ENCODE measurements at places on chromosomes 16 and 17.

GRCh38 chr17:8875436-8875835 lies 8.0 kb upstream of the PIK3R6 start:
- DNase-seq = no peak

GRCh38 chr16:85605051-85605911 lies 7.8 kb upstream of the GSE1 start:
- no peak for DNase-seq

- no peak for DNase-seq
Observed at GRCh38 chr17:9645851-9646545, 681 bp downstream of the USP43 start.

DNA sequence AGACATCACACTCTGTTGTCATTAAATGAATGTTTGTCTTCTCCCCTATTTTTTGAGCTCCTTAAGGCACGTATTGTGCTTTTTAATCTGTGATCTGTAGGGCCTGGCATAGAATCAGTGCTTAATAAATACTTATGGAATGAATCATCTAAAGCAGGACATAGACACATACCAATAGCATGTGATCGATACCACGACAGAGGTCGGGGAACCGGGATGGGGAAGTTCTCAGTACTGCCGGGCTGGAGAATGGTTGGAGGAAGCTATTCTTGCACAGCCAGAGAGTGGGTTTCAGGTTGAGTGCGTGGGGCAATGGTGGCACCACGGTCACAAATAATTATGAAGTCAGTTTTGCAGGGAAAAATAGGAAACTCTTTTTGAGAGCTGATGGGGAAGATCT lies 26.8 kb downstream of the NLRP1 start:
- DNase-seq = no peak

- no peak for DNase-seq
Observed at GRCh38 chr17:76534831-76535732, 2.4 kb downstream of the CYGB start.

- no peak for DNase-seq
Observed at GRCh38 chr17:45227101-45227925, 5.6 kb downstream of the FMNL1 start.

DNA sequence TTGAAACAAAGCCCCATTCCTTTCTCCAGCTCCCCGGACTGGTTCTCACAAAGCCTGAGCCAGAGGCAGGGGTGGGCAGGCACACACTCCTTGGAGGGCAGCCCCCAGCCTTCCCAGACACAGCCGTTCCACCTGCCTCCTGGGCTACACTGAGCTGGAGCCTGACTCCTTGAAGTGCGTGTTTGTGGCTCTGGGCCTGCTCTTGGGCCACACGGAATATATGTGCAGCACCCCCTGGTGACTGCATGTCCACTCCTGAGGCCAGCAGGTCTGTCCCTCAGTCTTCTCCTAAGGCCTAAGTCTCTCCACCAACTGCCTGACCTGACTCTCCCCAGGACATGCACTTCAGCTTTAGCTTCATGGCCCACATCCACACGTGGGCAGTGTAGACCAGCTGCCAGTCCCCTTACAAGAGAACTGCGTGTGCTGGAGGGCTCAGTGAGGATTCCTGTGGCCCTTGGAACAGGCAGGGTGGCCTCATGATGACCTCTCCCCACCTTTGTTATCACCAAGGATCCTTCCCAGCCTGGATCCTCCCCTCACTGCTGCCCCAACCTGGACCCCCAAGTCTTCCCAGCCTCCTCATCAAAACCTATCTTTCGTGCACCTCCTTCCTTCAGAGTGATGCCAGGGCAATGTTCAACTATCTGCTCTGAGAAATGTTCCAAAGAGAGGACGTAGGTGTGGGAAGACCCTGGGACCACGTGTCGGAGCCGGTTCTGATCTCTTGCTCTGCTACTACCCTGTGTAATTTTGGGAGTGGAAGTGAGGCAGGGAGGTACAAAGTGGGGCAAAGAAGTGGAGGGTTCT lies 12.4 kb upstream of the SLC6A2 start:
- no peak for DNase-seq

- no peak for DNase-seq
Observed at GRCh38 chr17:43456661-43457361, 27.0 kb upstream of the DHX8 start.

- DNase-seq = no peak
Observed at GRCh38 chr17:50365165-50365564, 7.8 kb downstream of the MRPL27 start.

DNA sequence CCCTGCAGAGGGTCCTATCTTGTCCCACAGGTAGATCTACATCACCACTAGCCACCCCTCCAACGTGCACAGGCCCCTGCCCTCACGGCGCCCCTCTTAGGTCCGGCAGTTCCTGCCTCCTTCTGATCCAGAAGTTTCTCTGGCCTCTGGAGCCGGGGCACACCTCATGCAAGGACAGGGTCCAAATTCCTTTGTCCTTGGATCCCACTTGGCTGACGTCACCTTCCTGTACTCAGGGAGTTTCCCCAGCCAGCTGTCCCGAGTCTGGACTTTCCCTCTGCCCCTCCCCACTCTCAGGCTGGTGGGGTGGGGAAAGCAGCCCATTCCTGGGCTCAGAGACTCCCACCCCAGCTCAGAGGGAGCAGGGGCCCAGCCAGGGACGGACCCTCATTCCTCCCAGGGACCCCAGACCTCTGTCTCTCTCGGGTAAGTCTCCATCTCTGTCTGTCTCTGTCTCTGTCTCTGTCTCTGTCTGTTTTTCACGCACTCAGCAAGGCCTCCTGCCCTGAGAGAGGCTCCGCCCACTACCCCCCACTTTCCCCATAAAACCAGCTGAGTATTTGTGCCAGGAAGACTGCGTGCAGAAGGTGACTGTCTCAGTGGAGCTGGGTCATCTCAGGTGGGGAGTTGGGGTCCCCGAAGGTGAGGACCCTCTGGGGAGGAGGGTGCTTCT lies at the start of gene IL32:
Gene IL32 (plus strand): TSS at position 572 of the 673 bp plus-strand sequence. CDS start 172 bp downstream, outside the sequence.
- DNase-seq = no peak

- no peak for DNase-seq
Observed at GRCh38 chr16:496097-496886, 31.2 kb upstream of the CAPN15 start.

DNA sequence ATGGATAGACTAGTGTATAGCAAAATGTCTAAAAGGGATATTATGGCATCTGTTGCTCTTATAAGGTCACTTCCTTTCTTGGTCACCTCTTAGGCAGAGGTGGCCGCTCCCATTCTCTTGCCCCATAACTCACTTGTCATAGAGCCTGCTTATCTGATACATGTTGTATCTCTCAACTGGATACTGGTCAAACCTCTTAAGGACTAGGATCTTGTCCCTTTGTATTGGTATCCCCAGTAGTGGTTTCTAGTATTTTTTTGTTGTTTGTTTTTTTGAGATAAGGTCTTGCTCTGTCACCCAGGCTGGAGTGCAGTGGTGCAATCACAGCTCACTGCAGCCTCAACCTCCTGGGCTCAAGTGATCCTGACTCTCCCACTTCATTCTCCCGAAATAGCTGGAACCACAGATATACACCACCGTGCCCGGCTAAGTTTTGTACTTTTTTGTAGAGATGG lies 27.0 kb downstream of the ZSWIM7 start:
- DNase-seq = no peak

- no peak for DNase-seq
Observed at GRCh38 chr16:81850197-81850944, 71.3 kb downstream of the PLCG2 start.

GRCh38 chr17:41860254-41860931 lies 4.8 kb downstream of the KLHL11 start:
- no peak for DNase-seq

- DNase-seq = no peak
Observed at GRCh38 chr16:12582696-12583095, 221.0 kb downstream of the CPPED1 start.

- no peak for DNase-seq
Observed at GRCh38 chr16:1245452-1246020, 5.0 kb downstream of the TPSAB1 start.

DNA sequence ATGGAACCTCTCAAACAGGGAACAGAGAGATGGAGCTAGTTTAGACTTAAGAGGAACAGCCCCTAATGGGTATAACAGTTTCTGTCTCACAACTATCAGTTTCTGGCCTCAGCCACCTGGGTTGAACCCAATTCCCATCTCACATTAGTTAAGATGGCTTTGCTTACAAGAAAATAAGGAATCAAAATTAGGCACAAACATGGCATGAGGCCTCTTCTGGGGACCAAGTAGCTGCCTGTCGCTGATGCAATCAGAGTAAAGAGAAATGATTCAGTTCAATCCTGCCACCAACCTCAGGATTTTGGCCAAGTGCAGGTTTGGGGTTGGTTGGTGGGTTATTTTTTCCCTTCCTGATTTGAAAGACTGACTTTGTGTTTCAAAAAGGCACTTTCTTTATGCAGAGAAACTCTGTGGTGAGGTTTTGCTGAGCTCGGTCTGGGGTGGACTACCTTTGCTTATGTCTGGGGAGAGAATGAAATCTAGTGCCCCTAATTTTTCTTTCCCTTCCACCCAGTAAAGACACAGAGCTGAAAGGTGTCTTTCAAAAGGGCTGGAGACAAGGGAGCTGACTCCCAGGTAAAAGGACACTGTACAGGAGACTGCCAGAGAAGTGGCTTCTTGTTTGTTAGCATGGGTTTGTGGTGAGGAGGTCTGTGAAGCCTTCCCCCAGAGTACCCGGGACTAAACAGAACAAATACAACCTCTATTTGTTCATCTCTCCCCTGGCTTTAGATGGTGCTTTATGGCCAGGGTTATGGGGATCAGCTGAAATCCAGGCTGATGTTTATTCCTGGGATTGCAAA lies 44.8 kb upstream of the NFAT5 start:
- no peak for DNase-seq

- DNase-seq = no peak
Observed at GRCh38 chr16:2296661-2297505, 29.0 kb upstream of the RNPS1 start.

DNA sequence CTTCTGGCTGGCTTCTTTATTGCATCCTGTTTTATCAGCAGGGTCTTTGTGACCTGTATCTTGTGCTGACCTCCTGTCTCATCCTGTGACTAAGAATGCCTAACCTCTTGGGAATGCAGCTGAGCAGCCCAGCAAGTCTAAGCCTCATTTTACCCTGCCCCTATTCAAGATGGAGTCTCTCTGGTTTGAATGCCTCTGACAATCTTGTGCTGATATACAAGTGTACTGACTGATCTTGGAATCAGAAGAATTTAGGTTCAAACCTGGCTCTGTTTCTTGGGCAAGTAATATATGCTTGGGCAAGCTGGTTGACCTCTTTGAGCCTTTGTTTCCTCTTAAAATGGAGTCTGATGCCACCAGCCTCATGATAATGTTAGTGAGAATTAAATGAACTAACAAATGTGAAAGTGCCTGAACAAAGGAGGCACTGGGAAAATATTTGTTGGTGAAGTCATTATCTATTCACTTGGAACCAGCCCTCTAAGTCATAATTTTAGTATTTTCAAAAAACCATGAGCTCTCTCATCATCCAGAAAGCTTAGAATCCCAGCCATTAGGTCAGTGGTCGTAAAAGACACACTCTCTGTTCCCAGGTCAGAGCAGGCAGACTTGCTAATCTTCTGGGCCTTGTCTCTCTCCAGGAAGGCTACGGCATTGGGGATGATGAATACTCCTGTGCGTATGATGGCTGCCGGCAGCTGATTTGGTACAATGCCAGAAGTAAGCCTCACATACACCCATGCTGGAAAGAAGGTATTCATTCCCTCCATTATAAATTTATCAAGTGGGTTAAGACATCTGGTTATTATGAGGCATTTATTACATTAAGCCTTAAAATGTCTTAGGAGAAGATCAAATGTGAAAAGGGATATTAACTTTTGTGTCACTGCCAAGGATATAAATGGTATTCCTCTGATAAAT lies 18.1 kb upstream of the ARL2BP start:
- DNase-seq = no peak

- no peak for DNase-seq
Observed at GRCh38 chr16:17942067-17942466, 394.5 kb downstream of the NPIPA8 start.

- DNase-seq = no peak
Observed at GRCh38 chr17:17957584-17957916, 14.7 kb downstream of the TOM1L2 start.

DNA sequence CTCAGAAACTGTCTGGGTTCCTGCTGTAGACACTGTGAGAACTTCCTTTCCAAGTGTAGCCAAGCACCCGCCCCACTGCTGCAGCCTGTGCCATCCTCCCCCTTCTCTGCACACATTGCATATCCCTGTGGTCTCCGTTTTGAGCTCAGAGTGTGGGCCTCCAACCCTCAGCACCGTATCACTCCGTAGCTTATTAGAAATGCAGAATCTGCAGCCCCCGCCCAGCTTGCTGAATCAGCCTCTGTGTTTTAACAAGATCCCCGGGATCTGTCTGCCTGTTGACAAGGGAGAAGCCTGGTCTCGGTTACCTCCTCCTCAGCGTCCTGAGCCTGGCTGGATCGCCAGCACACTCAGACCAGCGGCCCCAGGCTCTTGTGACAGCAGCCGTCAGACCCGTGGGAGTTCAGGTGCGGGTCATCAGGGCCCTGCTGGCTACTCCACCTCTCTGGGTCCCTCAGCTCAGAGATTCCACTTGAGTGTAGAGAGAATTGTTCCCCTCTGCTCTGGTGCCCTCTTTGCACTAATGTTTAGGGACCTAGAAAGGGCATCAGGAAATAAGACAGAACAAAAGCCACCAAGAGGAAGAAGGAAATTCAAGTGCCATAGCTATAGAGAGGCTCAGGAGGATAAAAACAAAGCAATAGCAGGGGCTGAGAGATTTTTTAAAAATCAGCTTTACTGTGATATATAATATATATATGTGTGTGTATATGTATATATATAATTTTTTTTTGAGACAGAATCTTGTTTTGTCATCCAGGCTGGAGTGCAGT lies 92.3 kb downstream of the PITPNC1 start:
- no peak for DNase-seq

DNA sequence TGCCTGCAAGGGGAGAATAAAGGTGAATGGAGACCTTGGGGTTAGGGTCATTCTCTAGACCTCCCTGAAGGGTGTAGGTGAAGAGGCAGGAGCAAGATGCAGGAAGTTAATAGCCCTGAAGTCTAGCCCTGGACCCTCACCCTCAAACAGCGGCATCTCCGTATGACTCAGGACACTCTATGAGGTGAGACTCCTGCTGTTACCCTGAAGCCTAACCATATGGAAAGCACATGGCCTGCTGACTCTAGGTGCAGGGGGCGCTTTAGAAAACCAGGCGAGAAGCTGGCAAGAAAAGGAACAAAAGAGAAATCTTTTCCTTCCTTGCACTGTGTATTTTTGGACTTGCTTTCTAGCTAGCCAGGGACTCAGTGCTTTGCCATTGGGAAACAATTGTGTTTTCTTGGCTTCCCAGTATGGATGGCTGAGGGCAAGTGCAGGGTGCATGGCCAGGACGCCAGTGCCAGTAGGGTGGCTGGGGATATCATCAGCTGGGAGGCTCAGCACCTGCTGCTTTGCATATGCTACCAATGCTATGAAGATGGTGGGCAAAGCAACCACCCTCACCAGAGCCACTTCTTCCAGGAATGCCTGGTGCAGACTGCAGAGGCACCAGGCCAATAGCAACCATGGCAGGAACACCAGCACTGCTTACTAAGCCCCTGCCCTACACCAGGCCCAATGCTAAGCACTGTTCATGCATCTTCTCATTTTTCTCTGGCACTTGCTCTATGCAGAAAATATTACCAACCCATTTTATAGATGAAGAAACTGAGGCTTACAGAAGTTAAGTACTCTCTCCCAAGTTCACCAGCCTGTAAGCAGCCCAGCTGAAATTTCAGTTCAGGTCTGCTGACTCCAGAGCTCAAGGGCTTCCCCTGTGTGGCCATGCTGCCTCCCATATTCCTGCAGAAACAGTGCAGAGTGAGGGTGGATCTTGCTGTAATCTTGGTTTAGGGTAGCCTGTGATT lies 425.1 kb downstream of the SLC39A11 start:
- DNase-seq = no peak

GRCh38 chr17:48843187-48843900 lies 12.5 kb downstream of the CALCOCO2 start:
- no peak for DNase-seq

- no peak for DNase-seq
Observed at GRCh38 chr16:51119973-51120729, 30.9 kb downstream of the SALL1 start.

Data from urinary bladder (tissue), 4 donors.